Occipital lobe (tissue), 3 donors: ENCODE measurements at places on chromosomes 6 and 20.

- DNase-seq, result no peak
These were observed 130.5 kb downstream of the HFE start for GRCh38 chr6:26217714-26218075.

GRCh38 chr20:35598899-35599775 lies 16.5 kb upstream of the SPAG4 start:
- no peak for DNase-seq

- DNase-seq, result no peak
These were observed 36.9 kb downstream of the CCN2 start for GRCh38 chr6:131914234-131914633.

GRCh38 chr6:79201983-79202382 lies 32.5 kb downstream of the HMGN3 start:
- DNase-seq, result no peak

GRCh38 chr6:3553254-3553653 lies 96.4 kb upstream of the SLC22A23 start:
- no peak for DNase-seq

DNA sequence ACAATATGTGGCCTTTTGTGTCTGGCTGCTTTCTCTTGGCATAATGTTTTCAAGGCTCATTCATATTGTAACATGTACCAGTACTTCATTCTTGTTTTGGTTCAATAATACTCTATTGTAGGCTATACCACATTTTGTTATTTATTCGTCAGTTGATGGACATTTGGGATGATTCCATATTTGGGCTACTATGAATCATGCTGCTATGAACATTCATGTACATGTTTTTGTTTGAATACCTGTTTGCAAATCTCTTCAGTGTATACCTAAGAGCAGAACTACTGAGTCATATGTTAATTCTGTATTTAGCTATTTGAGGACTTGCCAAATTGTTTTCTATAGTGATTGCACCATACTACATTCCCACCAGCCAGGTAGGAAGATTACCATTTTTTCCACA lies 259.9 kb downstream of the GMPR start:
- no peak for DNase-seq

- DNase-seq, result no peak
These were observed 157.4 kb downstream of the JARID2 start for GRCh38 chr6:15403094-15403755.

- no peak for DNase-seq
These were observed 9.7 kb upstream of the FBXL4 start for GRCh38 chr6:98957450-98957849.

GRCh38 chr20:17491488-17491887 lies 39.7 kb downstream of the BFSP1 start:
- DNase-seq, result no peak

- DNase-seq, result no peak
These were observed 18.6 kb upstream of the ENPP1 start for GRCh38 chr6:131789219-131789618.
